ENCODE measurements at places on chromosomes 5 and 9.

DNA sequence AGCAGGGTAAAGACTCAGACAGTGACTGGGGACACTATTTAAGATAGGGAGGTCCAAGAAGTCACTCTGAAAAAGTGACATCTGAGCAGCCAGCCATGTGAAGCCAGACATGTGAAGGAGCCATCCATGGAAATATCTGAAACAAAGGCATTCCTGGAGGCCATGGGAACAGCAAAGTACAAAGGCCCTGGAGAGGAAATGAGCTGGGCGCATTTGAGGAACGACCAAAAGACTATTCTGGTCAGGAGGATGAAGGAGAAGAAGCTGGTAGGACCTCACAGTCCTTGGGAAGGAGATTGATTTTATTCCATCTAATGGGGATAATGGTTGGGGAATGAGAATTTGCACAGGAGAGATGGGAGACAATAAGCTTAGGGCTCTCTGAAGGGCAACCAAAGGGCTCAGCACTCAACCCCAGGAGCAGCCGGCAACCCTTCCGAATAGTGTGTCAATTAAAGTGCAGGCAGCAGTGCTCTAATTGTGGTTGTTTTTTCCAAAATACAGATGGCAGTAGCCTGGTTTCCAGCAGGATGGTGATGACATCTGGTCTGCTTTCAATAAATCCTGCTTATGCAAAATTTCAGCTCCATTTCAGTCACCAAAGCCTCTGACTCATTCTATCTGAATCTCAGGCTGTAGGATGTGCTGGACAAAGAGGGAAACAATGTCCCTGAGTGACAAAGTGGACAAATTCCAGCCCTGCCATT, 26.7 kb downstream of the FOXI1 start:
- peak; percentile 59 for DNase-seq

DNA sequence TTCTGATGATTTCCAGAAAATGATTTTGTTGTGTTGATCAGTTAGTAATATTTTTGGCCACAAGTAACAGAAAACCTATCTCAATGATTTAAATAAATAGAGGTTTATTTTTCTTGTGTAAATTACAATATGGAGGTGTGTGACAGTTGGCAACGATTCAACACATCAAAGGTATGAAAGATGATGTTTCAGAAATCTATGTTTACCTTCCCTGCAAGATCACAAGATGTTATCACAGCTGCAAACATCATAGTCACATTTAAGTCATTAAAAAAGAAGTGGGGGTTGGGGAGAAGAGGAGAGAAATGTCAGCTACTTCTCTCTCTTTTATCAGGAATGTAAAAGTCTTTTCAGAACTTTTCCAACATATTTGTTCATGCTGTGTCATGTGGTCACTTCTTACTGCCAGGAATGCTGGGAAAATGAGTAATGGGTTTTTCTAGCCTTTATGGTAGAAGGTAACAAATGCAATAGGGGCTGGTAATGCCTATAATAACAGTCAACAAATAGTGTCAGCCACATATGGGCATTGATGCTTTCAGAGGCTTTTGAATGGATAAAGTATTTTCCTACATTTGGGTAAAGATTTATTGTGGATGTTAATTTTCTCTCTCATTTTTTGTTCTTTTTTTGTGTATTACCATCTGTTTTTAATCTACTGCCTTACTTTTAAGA, 742.7 kb downstream of the TLE1 start:
- DNase-seq = no peak

DNA sequence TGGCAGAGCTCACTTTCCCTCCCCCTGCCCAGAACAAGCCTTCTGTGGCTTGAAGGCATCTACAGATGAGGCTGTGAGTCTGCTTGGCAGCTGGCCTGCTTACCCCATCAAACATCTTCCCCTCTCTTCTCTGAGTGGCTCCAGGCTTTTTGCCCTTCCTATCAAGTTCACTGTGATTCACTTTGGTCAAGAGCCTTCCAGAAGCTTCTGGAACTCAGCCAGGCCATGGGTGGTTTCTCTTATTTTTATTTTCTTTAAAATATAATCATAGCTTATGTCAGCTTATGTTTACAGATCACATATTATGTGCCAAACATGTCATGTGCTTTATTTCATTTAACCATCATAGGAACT, 267.0 kb downstream of the SEC61B start:
- DNase-seq = peak; percentile 60

DNA sequence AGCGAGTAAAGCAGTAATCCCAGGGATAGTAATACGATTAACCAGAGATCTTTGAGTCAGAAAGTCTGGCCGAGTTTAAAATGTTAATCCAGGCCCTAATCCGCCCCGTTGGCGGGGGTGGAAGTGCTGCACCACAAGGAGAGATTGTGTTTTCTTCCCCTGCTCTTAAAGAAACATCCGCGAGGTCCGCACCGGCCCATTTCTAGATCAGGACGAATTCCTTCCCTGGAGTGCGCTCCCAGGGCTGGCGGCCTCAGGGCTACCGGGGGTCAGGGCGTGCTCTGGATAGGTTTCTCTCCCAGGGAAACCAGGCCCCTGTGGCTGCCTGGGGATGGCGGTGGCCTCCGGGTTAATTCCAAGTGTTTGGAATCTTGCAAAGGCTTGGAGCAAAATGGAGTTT, 9.3 kb upstream of the NEUROG1 start:
- DNase-seq = no peak

DNA sequence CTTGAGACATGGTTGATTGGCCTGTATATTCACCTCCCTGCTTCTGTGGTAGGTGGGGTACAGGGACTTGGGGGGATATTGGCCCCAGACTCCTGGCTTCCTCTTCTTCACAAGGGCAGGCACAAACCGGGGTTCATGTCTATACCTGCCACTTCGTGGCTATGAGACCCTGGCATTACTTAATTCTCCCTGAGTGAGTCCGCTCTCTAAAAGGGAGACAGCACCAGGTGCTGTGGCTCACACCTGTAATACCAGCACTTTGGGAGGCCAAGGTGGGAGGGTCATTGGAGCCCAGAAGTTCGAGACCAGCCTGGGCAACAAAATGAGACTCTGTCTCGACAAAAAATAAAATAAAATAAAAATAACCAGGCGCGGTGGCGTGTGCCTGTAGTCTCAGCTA, 178.5 kb downstream of the GABBR2 start:
- DNase-seq = no peak

- DNase-seq = no peak
Measured at GRCh38 chr9:20995616-20996015, 35.8 kb downstream of the HACD4 start.

DNA sequence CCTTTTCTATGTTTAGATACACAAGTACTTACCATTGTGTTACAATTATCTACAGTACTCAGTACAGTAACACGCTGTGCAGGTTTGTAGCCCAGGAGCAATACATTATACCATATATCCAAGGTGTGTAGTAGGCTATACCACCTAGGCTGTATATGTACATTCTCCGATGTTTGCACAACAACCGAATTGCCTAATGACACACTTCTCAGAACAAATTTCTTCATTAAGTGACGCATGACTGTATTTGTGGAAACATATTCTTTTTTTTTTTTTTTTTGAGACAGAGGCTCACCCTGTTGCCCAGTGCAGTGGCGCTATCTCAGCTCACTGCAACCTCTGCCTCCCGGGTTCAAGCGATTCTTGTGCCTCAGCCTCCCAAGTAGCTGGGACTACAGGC, 4.0 kb upstream of the RAD23B start:
- DNase-seq = no peak

DNA sequence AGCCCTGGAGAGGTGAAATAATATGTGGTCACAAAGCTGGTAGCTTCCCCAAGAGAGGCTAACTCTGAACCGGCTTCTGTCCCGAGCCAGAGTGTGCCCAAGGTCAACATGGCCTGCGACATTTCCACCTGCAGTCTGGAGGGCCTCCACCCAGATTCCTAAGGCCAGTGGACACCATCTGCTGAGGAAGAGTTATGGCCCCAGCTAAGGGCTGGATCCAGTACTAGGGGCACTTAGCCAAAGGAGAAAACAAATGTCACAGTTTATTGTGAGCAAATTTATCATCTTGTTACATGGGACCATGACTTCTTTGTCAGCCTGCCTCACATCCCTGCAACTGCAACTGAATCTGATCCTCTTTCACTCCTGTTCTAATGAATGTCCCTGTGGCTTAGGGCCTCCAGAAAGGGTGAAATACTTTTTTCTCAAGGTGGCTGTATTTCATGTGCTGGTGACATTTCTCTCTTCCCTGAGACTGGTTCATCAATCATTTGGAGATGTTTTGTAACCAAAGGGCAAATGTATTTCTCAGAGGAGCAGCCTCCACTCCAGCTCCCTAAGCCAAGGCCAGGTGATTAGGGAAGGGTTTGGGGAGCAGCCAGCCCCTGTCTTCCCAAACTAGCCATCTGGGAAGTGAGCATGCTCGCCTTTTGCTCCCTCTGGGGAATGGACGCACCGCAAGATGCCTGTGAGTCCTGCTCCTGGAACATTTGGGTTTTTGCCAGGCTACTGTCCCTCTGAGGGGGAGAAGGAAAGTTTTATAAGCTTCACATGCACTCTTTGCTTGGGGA, 148.3 kb downstream of the CMYA5 start:
- DNase-seq = no peak

Measured in fibroblast of skin of left biceps (primary cell).